ENCODE measurements at places on chromosomes 2 and 18.

DNA sequence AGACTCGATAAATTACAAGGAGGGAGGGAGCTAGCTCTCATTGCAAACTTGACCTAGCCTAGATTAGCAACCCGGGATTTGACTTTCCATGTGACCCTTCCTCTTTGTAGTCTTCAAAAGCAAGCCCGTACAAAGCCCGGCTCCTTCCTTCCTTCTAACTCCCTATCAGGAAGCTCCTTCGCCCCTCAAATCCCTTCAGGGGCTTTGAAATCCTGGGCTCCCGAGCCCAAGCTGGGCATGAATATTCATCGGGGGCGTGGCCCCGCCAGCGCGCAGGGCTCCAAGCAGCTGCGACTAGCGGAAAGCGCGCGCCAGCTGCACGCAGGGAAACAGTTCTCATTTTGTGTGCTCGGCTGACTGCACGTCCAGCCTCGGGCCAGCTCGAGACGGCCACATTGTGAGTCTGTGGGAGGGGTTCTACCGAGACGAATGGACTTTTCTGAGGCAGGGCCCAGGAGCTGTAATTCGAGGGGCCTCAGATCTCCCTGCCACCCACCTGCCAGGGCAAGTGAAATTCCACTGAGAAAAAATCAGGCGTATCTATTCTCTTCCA, 84.0 kb upstream of the PELI1 start:
- peak; percentile 97 for DNase-seq

- no peak for DNase-seq
Observed at GRCh38 chr2:5501807-5502206, 190.4 kb upstream of the SOX11 start.

DNA sequence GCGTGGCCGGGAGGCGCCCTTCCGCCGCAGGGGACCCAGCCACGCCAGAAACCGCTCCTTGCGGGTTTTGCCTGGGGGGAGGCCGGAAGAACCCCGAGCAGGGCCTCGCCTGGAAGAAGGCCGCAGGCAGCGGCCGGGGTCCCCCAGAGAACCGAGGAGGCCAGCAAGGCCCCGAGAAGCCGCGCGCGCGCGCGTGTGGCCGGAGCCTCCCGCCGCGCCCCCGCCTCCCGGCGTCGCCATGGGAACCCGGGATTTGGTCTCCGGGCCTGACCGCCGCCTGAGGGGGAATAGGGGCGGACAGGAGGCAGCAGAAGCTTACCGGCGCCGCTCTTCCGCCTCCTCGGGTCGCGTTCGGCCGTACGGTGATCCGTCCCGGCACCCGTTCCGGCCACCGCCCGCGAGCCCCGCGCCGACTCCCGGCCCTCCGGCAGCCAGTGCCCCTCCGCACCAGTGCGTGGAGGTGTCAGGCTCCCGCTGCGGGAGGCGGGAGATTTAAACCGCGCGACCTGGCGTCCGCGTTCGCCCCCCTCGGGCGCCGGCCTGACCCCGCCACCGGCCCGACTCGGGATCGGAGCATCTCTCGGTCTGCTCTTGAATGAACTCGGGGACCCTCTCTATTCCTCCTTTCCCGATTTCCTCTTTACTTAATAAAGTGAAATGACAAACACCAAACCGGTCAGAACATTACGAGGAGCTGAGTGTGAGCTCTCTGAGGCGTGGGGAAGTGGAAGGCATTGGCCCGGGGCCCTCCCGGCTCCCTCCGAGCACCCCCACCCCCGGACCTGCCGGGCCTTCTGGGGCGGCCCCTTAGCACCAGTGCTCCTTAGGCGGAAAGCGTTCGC, at the start of gene ICA1L:
Gene ICA1L, minus strand, starts transcription at position 467 of the 842 bp plus-strand sequence. CDS start 42,757 bp downstream, outside the sequence.
- peak; percentile 92 for DNase-seq

DNA sequence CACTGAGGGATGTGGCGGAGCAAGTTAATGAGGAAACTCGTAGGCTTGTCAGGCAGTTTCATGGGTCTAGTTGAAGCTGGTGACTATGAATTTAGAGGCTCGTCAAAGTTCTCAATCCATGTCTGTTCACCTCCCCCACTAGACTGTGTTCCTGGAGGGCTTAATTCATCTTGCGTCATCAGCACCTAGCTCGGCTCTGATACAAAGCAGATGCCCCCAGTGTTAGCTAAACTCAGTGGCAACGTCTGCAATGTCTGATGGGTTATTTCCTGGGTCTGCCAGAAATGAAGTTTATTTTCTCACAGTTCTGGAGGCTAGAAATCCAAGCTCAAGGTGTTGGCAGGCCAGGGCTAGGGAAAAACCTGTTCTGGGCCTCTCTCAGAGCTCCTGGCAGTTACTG, 140.6 kb downstream of the PID1 start:
- DNase-seq, result no peak

Data from muscle of leg (tissue), 16 donors.